ENCODE measurements at places on chromosomes 7 and 10.

- no peak for DNase-seq
These were observed 6.0 kb upstream of the NPVF start for GRCh38 chr7:25234336-25234735.

GRCh38 chr10:35172574-35172973 lies 45.9 kb downstream of the CREM start:
- DNase-seq: no peak

DNA sequence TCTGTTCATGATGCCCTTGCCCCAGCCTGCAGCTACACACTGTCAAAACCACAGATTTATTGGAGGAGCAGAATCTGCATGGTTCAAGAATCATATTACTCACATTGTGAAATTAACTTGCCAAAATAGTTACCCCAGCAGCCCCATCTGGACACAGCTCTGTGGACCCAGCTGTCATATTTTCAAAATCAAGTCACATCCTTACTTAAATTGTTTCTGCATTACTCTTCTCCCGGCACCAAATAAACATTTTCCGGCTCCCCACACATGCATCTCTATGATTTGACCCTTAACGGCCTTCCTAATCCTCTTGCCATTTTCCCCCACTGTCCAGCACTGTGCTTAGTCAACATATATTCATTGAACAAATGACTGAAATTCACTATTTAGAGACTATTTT lies 43.8 kb upstream of the GPR26 start:
- no peak for DNase-seq

GRCh38 chr7:12222889-12223579 lies 11.9 kb downstream of the TMEM106B start:
- DNase-seq: no peak
